ENCODE measurements at places on chromosomes 3 and 15.

GRCh38 chr3:194405766-194406165 is 6.7 kb upstream of the GP5 start:
- no peaks in the 10 kb centered on the region for H3K27me3 ChIP-seq
- H3K4me3 ChIP-seq, result no peak overlapping the region
- H3K4me1 ChIP-seq, result no peaks in the 10 kb centered on the region
- H3K36me3 ChIP-seq, result no peaks in the 10 kb centered on the region
- H3K27ac ChIP-seq, result no peak overlapping the region
- DNase-seq, result no peak

DNA sequence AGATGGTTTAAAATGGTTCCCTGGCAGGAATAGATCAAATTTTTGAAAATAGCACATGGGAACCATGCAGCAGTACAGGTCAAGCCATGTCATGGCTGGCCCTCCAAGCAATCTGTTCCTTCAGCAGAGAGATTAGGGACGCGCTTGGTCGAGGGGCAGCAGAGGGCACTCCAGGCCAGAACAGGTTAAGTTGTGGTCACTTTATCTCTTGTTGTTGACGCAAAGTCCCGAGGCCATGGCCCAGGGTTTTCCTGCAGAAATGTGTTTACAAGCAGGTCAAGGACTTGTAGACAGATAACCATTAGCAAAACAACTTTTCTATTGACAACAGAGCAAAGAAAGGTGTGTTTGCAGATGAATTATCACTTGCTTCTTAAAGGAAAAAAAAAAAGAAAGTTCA is 570.0 kb upstream of the NR2F2 start:
- no peaks in the 10 kb centered on the region for H3K4me1 ChIP-seq
- H3K36me3 ChIP-seq, result no peaks in the 10 kb centered on the region
- no peak for DNase-seq
- H3K4me3 ChIP-seq, result no peak overlapping the region
- H3K27ac ChIP-seq, result no peak overlapping the region

GRCh38 chr3:169104972-169105371 is 558.5 kb downstream of the MECOM start:
- H3K4me3 ChIP-seq, result no peak overlapping the region
- no peaks in the 10 kb centered on the region for H3K36me3 ChIP-seq
- no peaks in the 10 kb centered on the region for H3K4me1 ChIP-seq
- H3K27me3 ChIP-seq, result no peaks in the 10 kb centered on the region

DNA sequence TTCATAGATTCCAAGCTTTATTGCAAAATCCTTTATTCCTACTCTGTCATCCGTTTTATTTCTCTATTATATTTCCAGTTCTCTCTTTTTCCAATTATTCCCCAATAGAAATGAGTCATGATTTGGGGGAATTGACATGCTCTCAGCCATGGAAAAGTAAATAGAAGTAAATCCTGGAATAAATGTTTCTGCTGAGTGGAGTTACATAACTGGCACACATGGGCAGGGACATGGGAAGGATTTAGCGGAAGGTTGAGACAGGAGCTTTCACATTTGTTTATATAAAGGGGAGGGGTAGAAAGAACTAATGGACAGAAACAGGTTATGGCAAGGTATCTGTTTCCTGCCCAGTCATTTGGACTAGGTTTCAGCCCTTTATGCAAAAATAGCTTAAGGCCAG is 221.6 kb downstream of the PLOD2 start:
- no peak overlapping the region for H3K27ac ChIP-seq
- H3K27me3 ChIP-seq, result no peaks in the 10 kb centered on the region
- DNase-seq, result no peak
- no peaks in the 10 kb centered on the region for H3K36me3 ChIP-seq
- no peaks in the 10 kb centered on the region for H3K4me1 ChIP-seq

DNA sequence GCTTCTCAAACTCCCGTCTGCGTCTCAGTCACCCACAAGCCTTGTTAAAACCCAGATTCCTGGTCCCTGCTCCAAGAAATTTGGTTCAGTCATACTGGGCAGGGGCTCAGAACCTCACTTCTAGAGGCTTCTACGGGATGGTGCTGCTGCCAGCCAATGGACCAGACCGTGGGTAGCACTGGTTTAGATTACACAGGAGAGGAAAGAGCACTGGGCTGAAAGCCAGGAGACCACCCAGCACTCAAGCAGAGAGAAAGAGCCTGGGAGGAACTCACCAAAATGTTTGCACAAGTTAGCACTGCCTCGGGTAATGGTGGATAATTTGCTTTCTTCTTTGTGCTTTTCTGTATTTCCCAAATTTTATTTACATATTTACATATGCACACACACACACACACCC is 46.9 kb upstream of the MUC13 start:
- H3K4me1 ChIP-seq, result peaks cover 13% of the 10 kb centered on the region
- peaks cover 16% of the 10 kb centered on the region for H3K36me3 ChIP-seq
- H3K27me3 ChIP-seq, result no peaks in the 10 kb centered on the region
- no peak overlapping the region for H3K4me3 ChIP-seq
- no peak for DNase-seq

DNA sequence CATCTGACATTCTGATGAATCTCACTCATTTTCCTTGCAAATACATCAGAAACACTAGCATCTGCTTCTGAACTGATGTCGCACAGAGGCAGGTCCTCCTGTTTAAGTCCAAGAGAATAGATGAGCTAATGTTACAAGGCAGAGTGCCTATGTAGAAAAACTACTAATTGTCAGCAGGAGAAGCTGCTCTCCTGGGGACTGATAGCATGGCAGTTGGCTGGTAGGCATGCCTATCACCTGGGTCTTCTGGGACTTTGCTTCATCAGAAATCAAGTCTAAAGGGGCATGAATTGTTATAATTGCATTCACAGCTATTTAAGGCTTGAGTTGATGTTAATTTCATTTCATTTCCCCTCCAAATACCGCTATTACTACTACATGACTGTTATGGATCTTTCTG is 457.2 kb downstream of the RAP2B start:
- H3K36me3 ChIP-seq, result no peaks in the 10 kb centered on the region
- DNase-seq, result no peak
- H3K27ac ChIP-seq, result no peak overlapping the region
- H3K27me3 ChIP-seq, result no peaks in the 10 kb centered on the region
- H3K4me1 ChIP-seq, result peaks cover 5% of the 10 kb centered on the region

DNA sequence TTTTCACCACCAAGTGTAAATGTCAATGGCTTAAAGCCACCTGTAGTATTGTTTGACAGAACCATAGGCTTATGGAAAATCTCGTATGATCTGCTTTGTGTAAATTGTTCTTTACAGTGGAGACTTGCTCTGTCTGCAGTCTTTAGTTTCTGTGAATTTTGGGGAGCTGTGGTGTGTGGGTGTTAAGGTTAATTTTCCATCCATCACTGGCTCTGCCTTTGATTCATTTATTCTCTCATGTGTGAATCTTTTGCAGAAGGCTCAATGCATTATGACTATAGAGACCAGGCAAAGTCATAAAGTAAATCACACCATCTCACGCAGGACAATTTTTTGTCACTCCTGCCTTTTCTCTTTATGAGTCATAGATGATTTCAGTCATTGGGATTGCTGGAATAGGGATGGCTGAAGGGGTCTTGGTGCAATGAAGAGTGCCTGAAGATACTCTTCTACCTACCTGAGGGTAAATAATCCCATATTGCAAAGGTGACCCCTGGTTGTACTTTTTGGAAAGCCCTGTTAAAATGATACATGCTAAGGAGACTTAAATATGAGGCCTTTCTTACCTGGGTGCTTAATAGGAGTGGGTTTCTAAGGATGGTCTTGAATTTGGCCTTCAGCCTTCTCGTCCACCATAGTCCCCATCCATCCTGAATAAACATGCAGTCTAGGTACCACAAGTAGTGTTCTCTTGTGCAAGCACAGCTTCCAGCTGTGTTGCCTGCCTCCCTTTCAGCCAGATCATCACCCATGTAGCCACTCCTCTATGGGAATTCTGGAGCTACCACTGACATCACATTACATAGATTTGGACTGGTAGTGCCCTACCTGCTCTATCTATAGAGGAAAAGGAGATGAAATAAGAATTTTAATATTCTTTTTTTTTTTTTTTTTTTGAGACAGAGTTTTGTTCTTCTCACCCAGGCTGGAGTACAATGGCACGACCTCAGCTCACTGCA is 14.3 kb downstream of the TGFBR2 start:
- H3K4me1 ChIP-seq, result peaks cover 47% of the 10 kb centered on the region
- H3K36me3 ChIP-seq, result peaks cover 5% of the 10 kb centered on the region
- no peak for DNase-seq
- H3K27me3 ChIP-seq, result no peaks in the 10 kb centered on the region
- H3K27ac ChIP-seq, result no peak overlapping the region

GRCh38 chr3:104763007-104763406 is 603.7 kb upstream of the ALCAM start:
- H3K36me3 ChIP-seq, result no peaks in the 10 kb centered on the region
- DNase-seq, result no peak
- H3K27me3 ChIP-seq, result no peaks in the 10 kb centered on the region
- H3K27ac ChIP-seq, result no peak overlapping the region

GRCh38 chr15:57867970-57868798 is 161.7 kb downstream of the POLR2M start:
- DNase-seq, result no peak
- H3K4me1 ChIP-seq, result no peaks in the 10 kb centered on the region
- no peaks in the 10 kb centered on the region for H3K36me3 ChIP-seq
- no peak overlapping the region for H3K27ac ChIP-seq
- peaks cover 43% of the 10 kb centered on the region for H3K27me3 ChIP-seq

GRCh38 chr15:28933710-28934445 is 48.1 kb downstream of the APBA2 start:
- DNase-seq, result peak; percentile 39
- no peaks in the 10 kb centered on the region for H3K4me1 ChIP-seq
- no peaks in the 10 kb centered on the region for H3K36me3 ChIP-seq

DNA sequence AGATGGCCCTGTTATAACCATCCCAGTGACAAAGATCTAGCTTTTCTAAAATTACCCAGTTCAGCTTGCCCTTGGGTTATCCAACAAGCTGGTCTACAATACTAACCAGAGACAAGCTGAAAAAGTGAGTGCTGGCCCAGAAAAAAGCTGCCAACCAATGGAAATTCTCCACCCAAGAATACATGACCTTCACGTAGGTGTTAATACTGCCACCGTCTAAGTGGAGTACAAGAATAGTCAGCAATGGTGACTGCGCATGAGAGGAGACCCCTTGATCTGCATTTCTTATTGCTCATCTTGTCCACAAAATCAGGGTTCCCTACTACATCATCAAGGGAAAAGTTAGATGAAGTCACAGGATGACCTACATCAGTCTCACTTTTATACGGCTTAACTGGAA is 15.8 kb upstream of the PLCH1 start:
- H3K27me3 ChIP-seq, result no peaks in the 10 kb centered on the region
- no peaks in the 10 kb centered on the region for H3K36me3 ChIP-seq
- H3K4me3 ChIP-seq, result no peak overlapping the region
- no peak overlapping the region for H3K27ac ChIP-seq
- no peaks in the 10 kb centered on the region for H3K4me1 ChIP-seq

DNA sequence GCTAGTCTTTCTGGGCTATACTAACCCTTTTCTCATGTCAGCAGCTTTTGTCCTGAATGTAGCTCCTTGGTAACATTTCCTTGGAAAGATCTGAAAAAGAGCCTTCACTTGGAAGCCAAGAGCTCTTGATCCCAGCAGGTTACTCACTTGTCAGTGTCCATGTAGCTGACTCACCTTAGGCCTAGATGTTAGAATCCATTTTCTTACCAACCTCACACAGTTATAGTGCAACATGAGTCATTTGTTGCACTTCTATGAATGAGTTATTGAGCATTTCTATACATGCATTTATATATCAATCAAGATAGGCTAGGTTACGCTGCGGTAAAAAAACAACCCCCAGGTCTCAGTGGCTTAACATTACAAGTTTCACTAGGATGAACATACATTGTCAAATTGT is 106.8 kb upstream of the SLC7A14 start:
- no peak overlapping the region for H3K27ac ChIP-seq
- DNase-seq, result no peak
- H3K27me3 ChIP-seq, result no peaks in the 10 kb centered on the region
- no peaks in the 10 kb centered on the region for H3K36me3 ChIP-seq
- no peak overlapping the region for H3K4me3 ChIP-seq

DNA sequence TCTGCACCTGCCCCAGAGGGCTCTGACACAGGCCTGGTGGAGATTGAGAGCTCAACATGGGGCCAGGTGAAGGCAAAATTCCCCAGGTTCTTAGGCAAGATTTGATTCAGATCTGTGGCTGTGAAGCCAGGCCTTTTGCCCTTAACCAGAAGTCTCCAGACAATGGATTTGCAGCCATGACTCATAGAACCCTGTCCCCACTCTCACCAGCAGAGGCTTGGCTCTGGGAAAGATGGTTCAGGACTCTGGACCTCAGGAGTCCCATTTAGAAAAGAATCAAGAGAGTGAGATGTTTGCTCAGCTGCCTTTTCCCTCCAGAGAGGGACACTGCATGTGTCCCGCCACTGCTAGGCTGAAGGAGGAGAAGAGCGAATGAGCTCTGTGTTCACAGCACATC is 361.4 kb upstream of the ICE2 start:
- H3K4me3 ChIP-seq, result no peak overlapping the region
- peaks cover 4% of the 10 kb centered on the region for H3K4me1 ChIP-seq
- no peaks in the 10 kb centered on the region for H3K36me3 ChIP-seq

DNA sequence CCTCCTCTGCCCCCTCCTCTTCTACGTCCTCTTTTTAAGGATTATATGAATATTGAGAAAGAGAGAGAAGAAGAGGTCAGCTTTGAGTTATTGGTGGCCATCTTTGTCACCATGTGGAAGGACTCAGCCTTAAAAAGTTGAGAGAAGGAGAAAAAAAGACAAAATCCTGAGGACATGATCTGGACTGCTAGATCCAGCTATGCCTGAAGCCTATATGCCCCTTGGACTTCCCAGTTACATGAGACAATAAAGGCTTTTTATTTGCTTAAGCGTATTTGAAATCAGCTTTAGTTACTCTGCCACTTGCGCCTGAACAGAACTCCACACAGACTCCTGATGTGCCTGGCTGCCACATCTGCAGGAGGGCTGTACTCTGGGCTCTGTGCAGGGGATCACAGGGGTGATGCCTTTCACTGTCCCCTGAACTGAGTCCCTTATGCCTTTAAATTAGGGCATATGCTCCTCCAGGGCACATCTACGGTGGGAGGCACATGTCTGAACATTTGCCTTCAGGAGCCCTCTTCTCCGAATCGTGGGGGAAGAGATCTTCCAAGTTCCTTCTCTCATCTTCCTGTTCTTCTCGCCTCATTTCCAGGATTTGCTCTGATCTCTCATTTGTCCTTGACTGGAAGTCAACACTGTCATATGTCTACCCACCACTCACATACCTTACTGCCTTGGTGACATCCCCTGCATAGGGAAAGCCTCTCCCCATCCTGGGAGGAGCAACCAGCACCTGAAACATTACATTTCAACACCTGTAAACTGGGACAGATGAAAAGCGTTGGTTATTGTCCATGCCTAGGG is 14.0 kb upstream of the PLA2G4E start:
- no peaks in the 10 kb centered on the region for H3K36me3 ChIP-seq
- H3K27me3 ChIP-seq, result no peaks in the 10 kb centered on the region
- no peak overlapping the region for H3K4me3 ChIP-seq
- peaks cover 39% of the 10 kb centered on the region for H3K4me1 ChIP-seq
- no peak for DNase-seq
- peak overlapping the region; percentile 43 for H3K27ac ChIP-seq

GRCh38 chr15:58856086-58856485 is 77.4 kb downstream of the SLTM start:
- H3K36me3 ChIP-seq, result peaks cover 8% of the 10 kb centered on the region
- H3K27ac ChIP-seq, result no peak overlapping the region
- H3K4me3 ChIP-seq, result no peak overlapping the region
- DNase-seq, result no peak
- H3K27me3 ChIP-seq, result no peaks in the 10 kb centered on the region

Data from suprapubic skin (tissue), 4 donors.